ENCODE measurements at places on chromosomes 1 and 21.

DNA sequence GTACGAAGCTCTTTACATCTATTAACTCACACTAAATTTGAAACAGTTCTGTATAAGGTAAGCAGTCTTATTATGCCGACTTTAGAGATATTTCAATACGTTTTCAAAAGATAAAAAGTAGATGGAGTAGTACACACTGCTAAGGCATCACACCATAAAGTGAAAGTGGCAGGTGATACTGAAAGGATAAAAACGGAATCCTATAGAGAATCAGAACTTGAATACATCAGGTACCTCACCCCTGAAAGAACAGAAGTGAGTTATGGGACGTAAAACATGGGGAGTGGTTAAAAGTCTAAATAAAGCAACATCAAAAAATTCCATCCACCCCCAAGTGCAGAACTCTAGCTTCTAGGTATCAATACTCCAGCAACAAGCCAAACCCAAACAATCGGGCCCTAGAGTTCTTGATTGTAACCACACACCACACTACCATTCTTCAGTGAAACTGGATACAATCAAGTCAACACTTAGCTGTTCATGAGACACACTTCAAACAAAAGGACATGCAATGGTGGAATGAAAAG, 142.6 kb downstream of the SMYD3 start:
- no peak for DNase-seq

GRCh38 chr1:86289746-86290145, 106.4 kb downstream of the ODF2L start:
- DNase-seq, result no peak

- peak; percentile 61 for DNase-seq
Observed at GRCh38 chr1:28602536-28603439, 10.7 kb downstream of the RAB42 start.

DNA sequence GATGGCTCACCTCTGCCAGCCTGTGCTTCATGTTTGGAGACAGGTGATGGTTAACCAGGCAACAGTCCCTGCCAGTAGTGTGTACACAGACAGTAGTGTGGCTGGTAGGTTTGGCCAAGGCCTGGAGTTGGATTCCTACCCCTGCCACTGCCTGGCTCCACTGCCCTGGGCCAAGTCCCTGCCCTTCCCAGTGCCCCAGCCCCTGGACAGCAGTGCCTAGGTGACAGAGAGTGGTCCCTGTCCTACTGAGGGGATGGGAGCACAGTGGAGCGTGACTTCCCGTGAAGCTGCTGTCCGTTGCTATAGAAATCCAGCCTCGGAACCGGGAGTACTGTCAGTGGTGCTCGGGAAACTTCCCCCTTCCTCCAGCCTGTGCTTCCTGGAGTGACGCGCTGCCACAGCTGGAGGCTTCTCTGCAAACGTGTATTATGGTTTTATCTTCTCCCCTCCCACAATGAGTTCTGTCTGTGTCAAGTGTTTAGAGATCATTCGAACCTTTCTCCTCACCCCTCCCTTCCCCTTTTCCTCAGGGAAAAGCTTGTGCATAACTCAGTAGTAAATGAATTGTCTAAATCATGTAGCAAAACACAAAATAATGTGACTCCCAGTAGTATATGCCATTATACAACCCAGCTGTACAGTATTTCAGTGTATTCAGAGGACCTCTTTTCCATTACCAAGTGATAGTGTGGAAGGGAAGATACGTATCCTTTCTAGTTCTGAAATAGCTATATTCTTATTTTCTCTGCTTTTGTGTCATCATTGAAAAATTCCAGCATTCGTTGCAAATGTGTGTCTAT, 73.4 kb downstream of the GALNT2 start:
- no peak for DNase-seq

DNA sequence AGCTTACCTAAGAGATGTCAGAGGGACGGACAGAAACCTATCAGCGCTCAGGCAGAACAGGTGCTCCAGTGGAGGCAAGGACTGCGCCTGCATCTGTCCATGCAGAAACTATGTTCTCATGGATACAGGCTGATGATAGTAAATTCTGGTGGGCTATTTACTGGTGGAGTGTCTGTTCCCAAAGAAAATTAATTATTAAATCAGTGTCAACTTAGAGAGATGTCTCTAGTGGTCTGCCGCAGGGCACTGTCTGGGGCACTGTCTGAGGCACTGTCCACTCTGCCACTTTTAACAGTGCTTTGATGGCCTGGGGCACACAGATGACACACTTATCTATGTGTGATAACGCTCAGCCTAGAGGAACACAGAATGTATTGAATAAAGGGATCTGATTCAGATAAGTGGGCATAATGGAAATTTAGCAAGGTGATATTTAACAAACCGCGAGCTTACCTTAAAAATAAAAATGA, 148.1 kb downstream of the RGS7 start:
- DNase-seq, result no peak

GRCh38 chr1:207172885-207173284, 68.9 kb downstream of the C4BPA start:
- peak; percentile 32 for DNase-seq

GRCh38 chr1:29332204-29332603, 95.9 kb downstream of the PTPRU start:
- DNase-seq, result peak; percentile 10

GRCh38 chr1:88474555-88475304, 209.3 kb upstream of the PKN2 start:
- DNase-seq, result no peak

DNA sequence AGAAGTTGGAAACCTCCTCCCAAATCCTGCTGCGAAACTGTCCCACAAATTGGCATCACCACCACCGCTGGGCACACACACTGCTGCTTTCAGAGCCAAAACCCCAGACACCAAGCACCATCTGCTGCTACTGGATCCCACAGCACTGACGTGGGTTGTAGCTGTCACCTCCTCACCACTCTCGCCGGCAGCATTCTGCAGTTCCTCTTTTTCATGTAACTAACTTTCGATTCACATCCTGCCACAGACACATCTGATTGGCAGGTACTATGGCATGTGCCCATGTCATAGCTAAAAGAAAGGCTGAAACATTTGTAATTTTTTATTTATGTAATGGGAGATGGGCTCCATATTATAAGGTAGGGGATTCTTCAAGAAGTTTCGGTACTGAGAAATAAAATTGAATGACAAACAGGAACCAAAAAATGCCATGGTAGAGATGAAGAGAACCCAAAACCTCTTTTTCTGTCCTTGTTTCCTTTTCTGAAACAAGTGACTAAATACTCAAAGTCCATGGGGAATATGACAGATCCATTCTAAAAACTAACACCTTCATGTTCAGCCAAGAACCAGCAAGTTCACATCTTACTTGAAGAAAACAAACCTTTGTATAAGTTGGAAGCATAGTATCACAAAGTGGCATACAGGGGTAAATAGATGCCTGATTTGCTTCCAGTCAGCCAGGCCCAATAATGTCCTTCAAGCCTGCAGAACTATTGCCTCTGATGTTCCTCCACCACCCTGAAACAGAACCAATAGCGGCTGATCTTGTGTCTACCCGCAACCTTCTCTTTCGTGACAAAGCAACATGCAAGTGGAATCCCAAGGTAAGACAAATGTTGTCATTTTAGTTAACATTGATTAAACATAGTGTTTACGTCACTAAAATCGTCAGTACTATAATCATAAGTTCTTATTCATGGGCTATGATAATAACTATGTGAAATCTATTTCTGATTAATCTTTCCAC, 26.6 kb upstream of the RGS13 start:
- DNase-seq, result peak; percentile 95

- DNase-seq, result no peak
Observed at GRCh38 chr1:27574871-27575831, 28.8 kb downstream of the AHDC1 start.

GRCh38 chr21:27246741-27247140, 279.9 kb upstream of the ADAMTS5 start:
- no peak for DNase-seq

- DNase-seq, result no peak
Observed at GRCh38 chr1:40394491-40395172, 21.1 kb downstream of the SMAP2 start.

DNA sequence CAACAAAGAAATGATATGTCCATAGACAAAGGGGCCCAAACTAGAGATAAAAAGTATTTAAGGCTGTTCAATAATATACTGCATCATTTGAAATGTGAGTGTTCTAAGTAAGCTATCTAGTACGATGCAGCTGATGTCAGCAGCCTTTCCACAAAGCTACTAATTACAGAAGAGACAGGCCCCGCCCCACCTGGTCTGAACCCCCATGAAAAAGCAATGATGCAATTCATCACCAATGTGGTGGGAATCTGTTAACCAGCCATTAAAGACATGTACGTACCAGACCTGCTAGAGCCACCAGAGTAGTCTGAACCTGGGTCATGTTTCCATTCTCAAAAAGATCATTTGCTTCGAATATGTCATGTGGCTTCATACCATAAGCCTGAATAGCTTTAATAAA, 25.1 kb downstream of the CNN3 start:
- DNase-seq, result no peak

- DNase-seq, result no peak
Observed at GRCh38 chr1:192485692-192486436, 89.7 kb upstream of the RGS1 start.

GRCh38 chr1:66542314-66542713, 8.4 kb downstream of the SGIP1 start:
- no peak for DNase-seq

DNA sequence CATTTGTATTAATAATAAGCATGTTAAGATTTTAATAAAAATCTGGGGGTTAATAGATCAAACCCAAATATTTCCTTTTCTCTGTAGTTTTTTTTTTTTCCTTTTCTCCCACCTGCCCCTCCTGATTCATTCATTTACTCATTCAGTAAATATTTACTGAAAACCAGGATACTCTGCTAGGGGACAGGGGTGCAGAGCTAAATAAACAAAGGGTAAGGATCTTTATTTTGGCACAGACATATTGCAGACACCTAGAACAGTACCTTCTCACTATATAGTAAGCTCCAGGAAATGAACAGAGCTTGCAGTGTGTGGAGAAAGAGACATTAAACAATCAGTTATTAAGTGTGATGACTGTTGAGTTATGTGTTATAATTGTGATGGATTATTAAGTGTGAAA, 60.9 kb downstream of the AK5 start:
- no peak for DNase-seq

- no peak for DNase-seq
Observed at GRCh38 chr1:159171688-159172501, 480 bp downstream of the CADM3 start.

DNA sequence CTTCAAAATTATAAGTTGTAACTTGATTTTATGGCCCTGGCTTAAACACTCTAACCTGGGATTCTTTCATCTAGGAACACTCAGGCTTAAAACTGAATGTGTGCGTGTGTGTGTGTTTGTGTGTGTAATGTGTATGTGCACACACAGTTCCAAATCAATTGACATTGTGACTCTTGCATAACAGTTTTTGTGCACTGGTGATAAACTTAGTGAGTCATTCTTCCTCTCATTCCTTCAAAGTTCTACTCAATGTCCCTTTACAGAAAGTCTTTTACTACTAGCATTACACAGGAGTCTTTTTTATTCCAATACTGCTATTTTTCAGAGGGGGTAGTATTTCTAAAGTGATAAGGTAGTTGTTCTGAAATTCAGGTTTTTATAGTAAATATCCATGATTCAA, 943.6 kb downstream of the KCNT2 start:
- DNase-seq, result no peak

GRCh38 chr1:26539722-26540121, 10.2 kb downstream of the RPS6KA1 start:
- DNase-seq, result no peak

GRCh38 chr1:3119725-3120124, 50.7 kb downstream of the PRDM16 start:
- no peak for DNase-seq

DNA sequence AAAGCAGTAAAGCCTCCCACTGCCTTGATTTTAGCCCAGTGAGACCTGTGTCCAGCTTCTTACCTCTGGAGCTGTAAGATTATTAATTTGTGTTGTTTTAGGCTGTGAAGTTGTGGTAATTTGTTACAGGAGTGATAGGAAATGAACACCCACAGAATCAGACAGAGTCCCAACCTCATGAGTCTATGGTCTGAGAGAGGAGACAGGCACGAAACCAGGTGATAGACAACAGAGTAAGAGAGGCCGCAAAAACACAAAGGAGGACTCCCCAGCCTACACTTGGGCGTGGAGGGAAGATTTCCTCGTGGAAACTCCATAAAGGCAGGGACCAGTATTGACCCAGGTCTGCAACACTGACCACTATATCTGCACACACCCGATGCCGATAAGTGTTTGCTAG, 234.6 kb upstream of the JUN start:
- DNase-seq, result no peak

GRCh38 chr1:39183503-39184353, 20.8 kb upstream of the MACF1 start:
- peak; percentile 85 for DNase-seq

DNA sequence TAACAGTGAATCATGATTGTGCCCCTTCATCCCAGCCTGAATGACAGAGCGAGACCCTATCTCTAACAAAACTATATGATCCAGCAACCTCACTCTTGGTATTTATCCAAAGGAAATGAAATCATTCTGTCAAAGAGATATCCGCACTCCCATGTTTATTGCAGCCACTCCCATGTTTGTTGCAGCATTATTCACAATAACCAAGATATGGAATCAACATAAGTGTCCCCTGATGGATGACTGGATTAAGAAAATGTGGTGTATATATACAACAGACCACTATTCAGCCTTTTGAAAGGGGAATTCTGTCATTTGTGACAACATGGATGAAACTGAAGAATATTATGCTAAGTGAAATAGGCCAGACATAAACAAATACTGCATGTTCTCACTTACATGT, 44.4 kb downstream of the TRMT1L start:
- DNase-seq, result no peak

- DNase-seq, result no peak
Observed at GRCh38 chr1:233885196-233885920, 19.1 kb upstream of the SLC35F3 start.

- DNase-seq, result no peak
Observed at GRCh38 chr1:23628951-23629387, 62.6 kb upstream of the RPL11 start.

- DNase-seq, result no peak
Observed at GRCh38 chr1:41648844-41649243, 164.4 kb upstream of the EDN2 start.

GRCh38 chr1:32900956-32901822, at the start of gene TMEM54:
Gene TMEM54, minus strand, starts transcription at chr1:32901389. Its CDS starts 151 bp downstream, at chr1:32901238.
- no peak for DNase-seq

DNA sequence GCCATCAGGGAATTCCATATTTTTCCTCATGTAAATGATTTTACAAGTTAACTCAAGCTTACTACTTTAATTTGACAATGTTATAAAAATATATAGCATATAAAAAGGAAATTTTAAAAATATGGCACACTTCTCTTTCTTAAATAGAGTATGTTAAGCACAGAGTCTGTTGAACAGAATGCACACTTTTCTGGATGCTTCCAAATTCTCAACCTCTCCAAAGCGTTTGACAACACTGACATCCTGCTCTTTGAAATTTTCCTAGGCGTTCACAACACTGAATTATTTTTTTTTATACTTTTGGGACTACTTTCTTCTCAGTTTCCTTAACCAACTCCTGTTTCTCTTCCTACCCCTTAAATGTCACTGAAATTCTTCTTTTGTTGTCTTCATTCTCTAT, 117.8 kb upstream of the PLXNA2 start:
- DNase-seq, result no peak

GRCh38 chr1:64750092-64750491, 5.2 kb downstream of the RAVER2 start:
- no peak for DNase-seq
